ENCODE measurements at places on chromosomes 2 and 18. TPM values are rescaled to one million over a fixed set of nuclear protein-coding genes. Genes with fewer than 3 reads are reported as not detected.

Gene ANKAR
- 10.5 TPM for total RNA-seq

Gene CFLAR
- total RNA-seq, result 80.4 TPM

Gene FBXO48
- total RNA-seq, result 0.26 TPM

Gene GLB1L
- 28.2 TPM for total RNA-seq

Gene ITM2C
- total RNA-seq, result 77.3 TPM

Gene GYPC
- total RNA-seq, result 135 TPM

Gene GPR17
- not detected for total RNA-seq

Gene UNC80
- under 0.01 TPM for total RNA-seq

Gene FAM124B
- not detected for total RNA-seq

Gene MGAT5
- total RNA-seq, result 75.0 TPM

Gene TRABD2A
- total RNA-seq, result 14.4 TPM

Gene SIX3
- total RNA-seq, result not detected

Gene SCN1A
- 0.50 TPM for total RNA-seq

Gene BOLL
- total RNA-seq, result not detected

Gene TFCP2L1
- total RNA-seq, result not detected

Gene BCL2
- total RNA-seq, result 3.6 TPM

Gene HOXD9
- not detected for total RNA-seq

Gene SYT4
- total RNA-seq, result not detected

Gene FMNL2
- 30.2 TPM for total RNA-seq

Gene HOXD3
- not detected for total RNA-seq

Gene GNAL
- 0.77 TPM for total RNA-seq

Gene ATP8B1
- total RNA-seq, result 53.4 TPM

Gene HDAC4
- total RNA-seq, result 12.1 TPM

Gene GPR45
- not detected for total RNA-seq

Gene CIB4
- total RNA-seq, result not detected

Gene RAMP1
- total RNA-seq, result 16.4 TPM

Gene SIX2
- total RNA-seq, result not detected

Gene KIF3C
- total RNA-seq, result 9.0 TPM

Gene LAMA1
- total RNA-seq, result 24.9 TPM

Gene OR6B2
- total RNA-seq, result not detected

Gene SLC16A14
- 5.6 TPM for total RNA-seq

Gene LDAH
- total RNA-seq, result 22.8 TPM

Gene UGT1A7
- total RNA-seq, result not detected

Gene ZSCAN30
- 13.4 TPM for total RNA-seq

Gene SPHKAP
- not detected for total RNA-seq

Data from fibroblast of lung (primary cell).